ENCODE measurements at places on chromosomes 16 and 17.

DNA sequence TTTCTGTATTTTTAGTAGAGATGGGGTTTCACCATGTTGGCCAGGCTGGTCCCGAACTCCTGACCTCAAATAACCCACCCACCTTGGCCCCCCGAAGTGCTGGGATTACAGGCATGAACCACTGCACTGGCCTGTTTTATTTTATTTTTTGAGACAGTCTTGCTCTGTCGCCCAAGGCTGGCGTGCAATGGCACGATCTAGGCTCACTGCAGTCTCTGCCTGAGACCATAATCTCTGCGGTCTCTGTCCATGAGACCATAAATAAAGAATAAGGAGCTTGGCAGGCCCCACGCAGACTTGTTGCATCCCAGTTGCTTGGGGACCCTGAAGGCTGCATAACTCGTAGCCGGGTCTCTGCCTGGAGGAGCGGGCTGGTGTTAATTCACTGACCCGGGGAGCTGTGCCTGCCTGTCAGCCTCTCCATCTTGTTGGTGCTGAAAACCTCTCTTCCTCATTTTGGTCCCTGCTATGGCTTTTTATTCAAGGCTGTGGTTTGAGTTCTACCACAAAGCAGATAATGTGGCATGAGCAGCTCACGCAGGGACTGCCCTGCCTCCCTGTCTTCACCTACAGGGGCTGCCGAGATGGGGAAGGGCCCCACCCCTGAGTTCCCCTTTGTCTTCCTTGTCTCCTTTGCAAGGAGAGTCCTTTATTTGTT lies 82.1 kb downstream of the MSI2 start:
- no peak for DNase-seq

- no peak for DNase-seq
Observed at GRCh38 chr17:48137656-48138055, 30.1 kb downstream of the SNX11 start.

DNA sequence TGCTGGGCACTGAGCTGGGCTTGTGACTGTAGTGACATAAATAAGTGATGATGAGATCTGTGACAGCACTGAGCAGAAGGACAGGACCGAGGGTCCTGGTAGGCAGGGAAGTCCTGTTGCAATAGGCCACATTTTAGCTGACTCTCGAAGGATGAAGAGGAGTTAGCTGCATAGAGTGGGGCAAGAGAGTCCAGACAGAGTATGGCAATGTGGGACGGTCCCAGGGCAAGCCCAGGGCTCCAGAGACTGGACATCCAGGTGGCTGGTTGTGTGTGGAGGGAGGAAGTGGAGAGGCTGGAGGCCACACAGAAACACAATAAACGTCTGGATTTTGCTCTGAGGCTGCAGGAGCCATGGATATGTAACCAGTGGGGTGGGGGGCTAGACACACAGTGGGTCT lies 64.5 kb upstream of the ZNF423 start:
- no peak for DNase-seq

GRCh38 chr16:88939972-88940861 lies 36.8 kb downstream of the CBFA2T3 start:
- DNase-seq, result no peak

- no peak for DNase-seq
Observed at GRCh38 chr17:82366749-82367148, 4.8 kb upstream of the UTS2R start.

DNA sequence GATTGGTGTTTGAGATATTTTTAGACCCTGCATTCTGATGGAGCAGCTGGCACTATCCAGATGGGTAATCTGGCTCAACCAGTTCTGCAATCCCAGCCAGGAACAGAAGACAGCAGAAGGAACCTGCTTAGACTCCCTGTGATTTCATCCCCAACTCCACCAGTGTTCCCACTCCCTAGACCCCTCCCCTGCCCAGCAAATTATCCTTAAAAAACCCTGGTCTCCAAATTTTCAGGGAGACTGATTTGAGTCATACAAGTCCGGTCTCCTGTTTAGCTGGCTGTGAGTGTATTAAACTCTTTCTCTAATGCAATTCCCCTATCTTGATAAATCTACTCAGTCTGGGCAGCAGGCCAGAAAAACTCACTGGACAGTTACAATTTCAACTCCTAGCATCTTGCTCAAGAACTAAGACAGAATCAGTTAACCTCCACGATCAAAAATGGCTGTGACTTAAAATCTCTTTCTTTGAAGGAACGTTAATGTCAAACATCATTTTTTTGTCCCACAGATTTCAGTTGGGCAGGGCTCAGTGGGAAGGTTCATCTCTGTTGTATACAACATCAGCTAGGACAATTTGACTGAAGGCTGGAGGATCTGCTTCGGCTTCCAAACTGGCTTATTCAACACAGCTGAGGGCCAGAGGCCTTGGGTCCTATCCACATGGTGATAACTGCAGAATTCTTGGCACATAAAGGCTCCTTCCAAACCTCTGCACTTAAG lies 4.9 kb upstream of the RBL2 start:
- DNase-seq, result no peak

Data from activated CD4-positive, alpha-beta T cell treated with anti-CD3 and anti-CD28 coated beads, Interleukin-2, amount 50 U/mL, for 4 hours (primary cell).